ENCODE measurements at places on chromosomes 5 and 9.

GRCh38 chr5:127092690-127093089 is 19.4 kb upstream of the C5orf63 start:
- DNase-seq = no peak

- DNase-seq = no peak
These were observed 162.0 kb downstream of the RGS3 start for GRCh38 chr9:113625486-113625885.

GRCh38 chr5:78979909-78980308 is 5.2 kb downstream of the ARSB start:
- DNase-seq = no peak

DNA sequence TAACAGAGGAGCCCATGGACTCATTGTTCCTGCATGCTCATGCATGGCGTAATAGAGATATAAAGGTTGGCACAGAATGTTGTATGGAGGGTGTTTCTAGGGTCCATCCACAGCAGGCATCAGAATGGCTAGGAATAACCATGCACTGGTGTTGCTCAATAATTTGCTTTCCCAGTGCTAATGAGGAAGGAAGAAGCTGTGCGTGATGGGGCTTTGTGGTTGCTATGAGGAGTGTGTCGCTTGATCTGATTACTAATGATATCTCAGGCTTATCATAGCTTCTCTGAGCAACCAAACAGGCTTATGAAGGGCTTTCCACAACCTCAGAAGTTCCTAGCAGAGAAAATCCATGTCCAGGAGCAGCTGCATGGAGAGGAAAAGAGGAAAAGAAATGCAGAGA is 151.3 kb upstream of the TRPC7 start:
- DNase-seq = no peak

DNA sequence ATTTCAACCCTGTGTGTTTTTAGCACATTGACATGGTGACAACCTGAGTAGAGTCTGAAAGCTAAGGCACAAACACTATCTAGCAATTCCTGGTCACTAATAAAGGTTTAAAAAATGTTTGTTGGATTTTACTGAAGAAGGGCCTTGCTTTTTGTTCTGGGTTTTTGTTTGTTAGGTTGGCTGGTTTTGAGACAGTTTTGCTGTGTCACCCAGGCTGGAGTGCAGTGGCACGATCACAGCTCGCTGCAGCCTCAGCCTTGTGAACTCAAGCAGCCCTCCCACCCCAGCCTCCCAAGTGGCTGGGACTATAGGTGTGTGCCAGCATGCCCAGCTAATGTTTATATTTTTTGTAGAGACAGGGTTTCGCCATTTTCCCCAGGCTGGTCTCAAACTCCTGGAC is 39.0 kb downstream of the PRKACG start:
- DNase-seq = no peak

- no peak for DNase-seq
These were observed 90.8 kb downstream of the C5orf15 start for GRCh38 chr5:133877351-133878235.

DNA sequence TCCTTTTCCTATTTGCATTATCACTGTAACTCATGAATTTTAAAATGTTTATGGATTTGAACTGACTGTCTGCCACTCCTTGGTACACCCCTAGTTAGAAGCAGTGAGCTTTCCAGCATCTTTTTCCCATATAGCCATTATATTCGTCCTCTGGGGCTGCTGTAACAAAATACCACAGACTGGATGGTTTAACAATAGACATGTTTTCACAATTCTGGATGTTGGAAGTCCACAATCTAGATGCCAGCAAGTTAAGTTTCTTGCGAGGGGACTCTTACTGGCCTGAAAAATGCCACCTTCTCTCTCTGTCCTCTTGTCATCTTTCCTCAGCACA is 530.0 kb downstream of the SEMA5A start:
- no peak for DNase-seq

DNA sequence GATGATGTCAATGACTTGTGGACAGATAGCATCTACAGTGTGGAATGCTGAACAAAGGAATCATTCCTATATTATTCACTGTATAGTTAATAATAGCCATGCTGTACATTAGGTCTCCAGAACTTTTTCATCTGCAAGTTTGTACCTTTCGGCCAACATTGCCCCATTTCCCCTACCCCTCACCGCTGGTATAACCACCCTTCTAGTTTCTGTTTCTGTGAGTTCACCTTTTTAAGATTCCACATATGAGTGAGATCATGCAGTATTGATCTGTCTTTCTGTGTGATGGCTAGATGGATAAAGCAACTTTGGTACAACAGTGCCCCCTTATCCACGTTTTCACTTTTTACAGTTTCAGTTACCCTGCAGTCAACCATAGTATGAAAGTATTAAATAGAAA is 18.8 kb upstream of the ALDH1B1 start:
- no peak for DNase-seq

DNA sequence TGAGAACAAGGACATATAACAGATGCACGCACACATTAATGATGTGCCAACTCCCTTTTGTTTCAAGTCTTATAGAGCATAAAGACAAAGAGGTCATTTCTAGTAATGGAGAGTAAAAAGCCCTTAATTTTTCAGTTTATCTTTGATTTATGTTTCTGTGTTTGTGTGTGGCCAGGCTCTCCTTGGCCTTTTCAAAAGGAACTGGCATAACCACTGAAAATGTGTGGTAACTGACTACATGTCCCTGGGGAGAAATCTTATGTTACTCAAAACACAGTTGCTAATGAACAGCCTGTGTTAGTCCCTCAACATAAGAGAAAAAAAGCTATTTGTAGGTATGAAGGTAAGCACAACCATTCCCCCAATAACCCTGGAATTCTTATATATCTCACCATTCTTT is 47.6 kb upstream of the SHOC1 start:
- no peak for DNase-seq

GRCh38 chr5:178117923-178118701 is 4.8 kb downstream of the N4BP3 start:
- no peak for DNase-seq

- DNase-seq = no peak
These were observed 138.7 kb downstream of the PLCXD3 start for GRCh38 chr5:41371738-41372137.

GRCh38 chr5:151295138-151295537 is 8.4 kb downstream of the SLC36A3 start:
- DNase-seq = no peak

DNA sequence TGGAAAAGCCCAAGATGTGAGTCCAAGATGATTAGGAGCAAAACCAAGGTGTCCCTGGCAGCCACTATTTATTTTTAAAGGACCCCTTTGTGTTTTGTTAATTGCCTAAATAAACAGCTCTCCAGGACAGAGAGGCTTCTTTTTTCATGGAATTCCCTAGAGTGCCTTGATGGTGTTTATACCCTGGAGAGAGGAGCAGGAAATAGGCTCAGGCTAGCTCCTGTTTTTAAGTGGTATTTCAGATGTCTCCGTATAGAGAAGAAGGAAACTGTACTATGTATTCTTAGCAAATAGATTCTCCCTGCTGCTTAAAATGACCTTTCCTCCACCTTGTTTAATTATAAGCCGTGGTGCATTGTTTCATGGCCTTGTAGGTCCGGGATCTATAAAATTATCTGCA is 292.4 kb downstream of the CD180 start:
- DNase-seq = no peak

GRCh38 chr9:98149422-98149821 is 30.4 kb upstream of the TRIM14 start:
- no peak for DNase-seq

- no peak for DNase-seq
These were observed 58.3 kb downstream of the MTX3 start for GRCh38 chr5:79932510-79933504.

DNA sequence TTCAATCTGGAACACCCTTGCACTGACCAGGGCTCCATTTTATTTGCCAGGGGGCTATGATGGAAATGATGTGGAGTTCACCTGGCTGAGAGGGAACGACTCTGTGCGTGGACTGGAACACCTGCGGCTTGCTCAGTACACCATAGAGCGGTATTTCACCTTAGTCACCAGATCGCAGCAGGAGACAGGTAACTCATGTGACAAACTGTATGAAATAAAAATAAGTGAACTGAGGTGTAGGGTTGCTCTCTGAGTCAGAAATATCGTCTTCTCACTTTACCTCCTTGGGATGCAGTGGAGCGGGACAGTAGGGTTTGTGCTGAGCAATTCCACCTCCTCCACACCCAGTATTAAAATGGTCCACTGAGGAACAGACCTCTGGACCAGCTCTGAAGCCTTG is 22.1 kb downstream of the GABRP start:
- no peak for DNase-seq

DNA sequence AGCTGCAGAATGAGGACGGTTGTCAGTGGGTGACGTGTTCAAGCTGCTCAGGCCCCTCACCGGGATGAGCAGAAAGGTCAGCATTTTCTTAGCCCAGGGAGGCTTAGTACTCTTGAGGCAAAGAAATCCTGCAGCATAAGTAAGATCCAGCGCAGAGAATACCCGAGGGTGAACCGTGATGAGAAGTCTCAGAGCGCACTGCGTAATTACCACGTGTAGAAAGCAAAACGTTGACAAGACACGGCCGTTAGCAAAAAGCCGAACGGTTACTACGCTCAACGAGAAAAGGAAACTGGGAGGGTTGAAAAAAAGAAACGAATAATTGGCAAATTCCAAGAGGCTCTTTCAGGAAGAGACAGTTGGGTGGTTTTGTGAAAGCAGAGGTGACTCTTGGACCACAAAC is 104.0 kb downstream of the COL23A1 start:
- no peak for DNase-seq

DNA sequence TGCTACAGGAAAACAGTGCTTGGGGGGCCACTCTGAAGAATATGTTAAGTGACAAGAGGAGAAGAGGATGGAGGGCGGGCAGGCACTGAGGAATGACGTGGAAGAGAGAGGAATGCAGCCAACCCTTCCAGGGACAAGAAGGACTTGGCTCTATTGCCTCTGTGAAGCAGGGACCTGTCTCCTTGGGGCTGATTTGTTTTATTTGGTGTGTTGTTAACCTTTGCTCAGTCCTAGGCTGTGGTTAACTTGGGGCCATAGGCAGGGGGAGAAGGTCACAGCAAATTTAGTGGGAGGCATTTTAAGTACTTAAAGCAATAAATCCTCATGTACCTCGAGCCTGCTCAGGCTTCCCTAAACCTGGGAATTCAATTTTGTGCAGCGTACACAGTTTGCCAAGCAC is 39.9 kb downstream of the KIF4B start:
- DNase-seq = no peak

DNA sequence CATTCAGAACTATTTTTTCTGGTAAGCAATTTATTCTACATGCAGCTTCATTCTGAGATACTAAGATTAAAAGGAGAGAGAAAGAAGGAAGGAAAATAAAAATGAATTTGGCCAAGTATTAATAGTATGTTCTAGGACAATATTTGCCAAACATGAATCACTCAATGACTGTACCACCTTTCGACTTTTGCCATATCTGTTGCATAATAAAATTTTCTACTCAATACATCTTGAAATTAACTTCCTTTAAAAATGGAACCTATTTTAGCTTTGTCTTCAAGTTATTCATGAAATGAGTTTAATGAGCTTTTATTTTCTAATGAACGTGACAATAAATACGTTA is 111.8 kb downstream of the MARCHF3 start:
- DNase-seq = no peak

GRCh38 chr9:131679261-131680020 is 60.4 kb downstream of the RAPGEF1 start:
- no peak for DNase-seq

DNA sequence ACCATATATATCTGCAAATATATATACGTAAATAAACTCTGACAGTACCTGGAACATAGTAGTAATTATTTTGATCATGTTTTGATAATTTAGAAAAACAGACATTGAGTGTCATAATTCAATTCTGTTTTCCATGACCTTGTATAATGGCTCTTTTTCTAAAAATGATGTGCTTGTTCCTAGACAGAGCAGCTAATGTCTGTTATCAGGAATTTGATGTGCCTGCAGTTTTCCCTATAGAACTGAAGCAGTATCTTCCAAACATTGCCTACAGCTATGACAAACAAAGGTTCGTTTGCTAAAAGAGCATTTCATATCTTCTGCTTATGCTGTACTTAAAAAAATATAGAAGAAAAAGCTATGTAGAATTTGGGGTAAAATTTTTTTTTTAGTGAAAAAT is 5.3 kb downstream of the SETD9 start:
- no peak for DNase-seq

DNA sequence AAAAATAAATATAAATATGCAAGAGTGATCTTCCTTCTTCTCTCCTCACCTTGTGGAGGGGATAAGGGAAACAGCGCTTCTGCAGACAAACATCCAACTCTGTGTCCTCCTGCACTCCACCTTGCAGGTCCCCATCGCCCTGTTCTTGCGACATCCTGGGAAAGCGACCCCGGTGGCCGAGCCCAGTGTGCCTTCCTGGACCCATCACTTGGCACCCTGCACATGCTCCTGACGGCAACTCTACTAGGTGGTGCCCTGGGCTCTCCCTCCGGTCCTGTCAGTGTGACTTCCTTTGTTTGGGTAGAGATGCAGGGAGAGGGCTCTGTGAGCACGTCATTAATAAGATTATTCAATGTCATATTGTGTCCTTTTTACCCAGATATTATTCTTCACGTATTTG is 266.0 kb upstream of the ADAMTS16 start:
- no peak for DNase-seq

DNA sequence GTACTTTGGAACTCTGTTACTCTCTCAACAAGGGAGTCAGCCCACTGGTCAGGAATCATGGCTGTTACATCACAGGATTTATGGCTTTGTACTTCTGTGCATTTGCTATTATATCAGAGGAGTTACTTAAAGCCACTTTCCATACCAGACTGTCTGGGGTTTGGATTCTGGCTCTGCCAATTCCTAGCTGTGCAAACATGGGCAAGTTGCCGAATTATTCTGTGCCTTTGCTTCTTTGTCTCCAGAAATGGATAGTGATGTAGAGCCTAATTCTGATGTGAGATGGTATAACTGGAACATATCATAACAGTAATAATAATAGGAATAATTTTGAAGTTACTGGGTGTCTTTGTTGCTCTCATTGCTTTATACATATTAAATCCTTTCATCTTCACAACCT is 1047.3 kb upstream of the SEMA6A start:
- no peak for DNase-seq

DNA sequence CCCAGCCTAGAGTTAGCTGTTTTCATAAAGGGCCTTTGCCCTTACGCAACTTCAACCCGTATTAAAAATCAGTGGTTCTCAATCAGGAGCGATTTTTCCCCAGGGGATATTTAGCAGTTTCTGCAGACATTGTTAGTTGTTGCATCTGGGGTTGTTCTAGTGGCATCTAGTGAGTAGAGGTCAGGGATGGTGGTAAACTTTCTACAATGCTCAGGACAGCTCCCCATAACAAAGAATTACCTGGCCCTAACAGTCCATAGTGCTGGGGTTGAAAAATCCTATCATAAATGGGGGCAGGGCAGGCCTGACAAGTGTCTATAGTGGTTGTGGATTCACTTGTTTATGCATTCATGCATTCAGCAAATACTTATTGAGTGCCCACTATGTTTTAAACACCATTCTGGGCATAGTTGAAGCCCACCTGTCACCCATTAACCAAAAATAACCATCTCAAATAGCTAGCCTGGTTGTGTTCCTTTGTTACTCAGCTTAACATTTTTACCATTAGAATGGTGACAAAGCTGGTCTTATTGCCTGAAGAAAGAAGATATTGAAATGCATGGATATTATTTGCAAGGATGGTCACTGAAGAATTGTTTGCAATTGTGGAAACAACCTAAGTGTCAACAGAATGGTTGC is 15.9 kb upstream of the FGF1 start:
- no peak for DNase-seq

- no peak for DNase-seq
These were observed 50.1 kb downstream of the SLC36A1 start for GRCh38 chr5:151497391-151498002.

Measured in esophagus squamous epithelium (tissue), 5 donors.